Stimulated activated CD4-positive, alpha-beta T cell treated with anti-CD3 and anti-CD28 coated beads, Interleukin-4, amount 100 ng/mL, for 48 hours (primary cell): ENCODE measurements at places on chromosomes 1 and 21.
A peak's percentile ranks its signal among the peaks of the same experiment; 100 is the strongest.

DNA sequence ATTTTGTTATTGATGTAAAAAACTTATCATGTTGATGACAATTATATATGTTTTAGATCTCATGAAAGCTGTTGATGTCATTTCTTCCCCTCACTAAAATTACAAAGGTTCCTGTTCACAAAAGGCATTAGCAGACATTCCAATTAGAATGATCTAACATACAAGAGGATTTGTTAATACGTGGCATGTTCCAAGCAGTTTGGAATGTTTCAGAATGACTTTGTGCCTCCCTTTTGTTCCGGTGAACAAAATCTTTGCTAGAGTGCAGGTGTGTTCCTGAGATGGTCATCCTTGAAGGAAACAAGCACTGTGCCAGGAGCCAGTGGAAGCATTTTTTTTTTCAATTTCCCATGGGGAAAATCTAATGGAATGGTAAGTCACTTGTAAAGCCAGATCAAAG is 108.0 kb upstream of the KCTD3 start:
- no peak for DNase-seq

- DNase-seq, result no peak
Observed at GRCh38 chr1:29643281-29643680, 407.0 kb downstream of the PTPRU start.

GRCh38 chr1:167220537-167221125 is at the start of gene POU2F1:
Gene POU2F1, plus strand, starts transcription at chr1:167220886. Its CDS starts 12 bp downstream, at chr1:167220898.
- peak; percentile 98 for DNase-seq

DNA sequence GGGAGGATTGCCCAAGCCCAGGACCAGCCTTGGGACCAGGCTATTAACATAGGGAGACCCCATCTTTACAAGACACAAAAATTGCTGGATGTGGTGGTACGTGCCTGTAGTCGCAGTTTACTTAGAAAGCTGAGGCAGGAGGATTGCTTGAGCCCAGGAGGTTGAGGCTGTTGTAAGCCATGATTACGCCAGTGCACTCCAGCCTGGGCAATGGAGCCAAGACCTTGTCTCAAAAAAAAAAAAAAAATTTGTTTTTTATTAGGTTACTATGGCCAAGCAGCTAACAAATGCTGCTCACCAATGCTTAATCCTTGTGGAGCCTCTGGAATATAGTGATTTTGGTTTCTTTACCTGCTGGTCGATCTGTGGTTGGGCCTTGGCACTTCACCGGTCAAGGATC is 8.8 kb downstream of the ARID1A start:
- DNase-seq, result no peak

- peak; percentile 12 for DNase-seq
Observed at GRCh38 chr1:147243228-147243685, 773 bp downstream of the CHD1L start.

- DNase-seq, result no peak
Observed at GRCh38 chr1:2180297-2181245, 14.0 kb downstream of the FAAP20 start.

- DNase-seq, result no peak
Observed at GRCh38 chr1:30012455-30013440, 710.6 kb downstream of the MATN1 start.

GRCh38 chr1:95431235-95431634 is 197.2 kb downstream of the RWDD3 start:
- DNase-seq, result no peak

DNA sequence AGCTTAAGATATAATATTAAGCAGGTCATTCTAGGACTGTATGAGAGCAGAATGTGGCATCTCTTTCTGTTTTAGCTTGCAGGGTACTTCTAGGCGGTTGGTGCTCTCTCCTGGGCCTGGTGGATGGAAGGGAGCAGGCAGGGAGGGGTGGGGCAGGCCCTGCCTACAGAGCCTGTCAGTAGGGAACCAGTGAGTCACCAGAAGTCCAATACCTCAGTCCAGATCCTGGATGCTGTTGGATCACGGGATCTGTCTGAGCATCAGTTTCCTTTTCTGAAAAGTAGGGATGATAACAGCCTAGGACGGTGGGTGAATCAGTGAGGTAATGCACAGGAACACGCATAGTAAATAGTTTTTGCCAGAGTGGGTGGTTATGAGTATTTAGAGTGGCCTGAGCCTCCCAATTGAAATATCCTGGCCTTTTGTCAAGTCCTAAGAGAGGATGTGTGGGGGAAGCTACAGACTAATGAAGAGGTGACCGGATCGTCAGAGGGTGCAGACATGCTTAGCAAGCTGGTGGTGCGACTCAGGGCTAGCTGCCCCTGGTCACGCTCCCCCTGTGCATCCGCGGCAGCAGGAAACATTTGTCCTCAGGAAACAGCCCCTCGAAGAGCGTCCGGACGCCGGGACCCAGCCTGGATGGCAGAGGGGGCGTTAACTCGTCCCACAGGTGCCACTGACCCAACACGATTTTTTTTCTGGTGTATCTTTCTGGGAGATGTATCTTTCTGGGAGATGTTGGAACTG is 23.9 kb downstream of the NAV1 start:
- no peak for DNase-seq

DNA sequence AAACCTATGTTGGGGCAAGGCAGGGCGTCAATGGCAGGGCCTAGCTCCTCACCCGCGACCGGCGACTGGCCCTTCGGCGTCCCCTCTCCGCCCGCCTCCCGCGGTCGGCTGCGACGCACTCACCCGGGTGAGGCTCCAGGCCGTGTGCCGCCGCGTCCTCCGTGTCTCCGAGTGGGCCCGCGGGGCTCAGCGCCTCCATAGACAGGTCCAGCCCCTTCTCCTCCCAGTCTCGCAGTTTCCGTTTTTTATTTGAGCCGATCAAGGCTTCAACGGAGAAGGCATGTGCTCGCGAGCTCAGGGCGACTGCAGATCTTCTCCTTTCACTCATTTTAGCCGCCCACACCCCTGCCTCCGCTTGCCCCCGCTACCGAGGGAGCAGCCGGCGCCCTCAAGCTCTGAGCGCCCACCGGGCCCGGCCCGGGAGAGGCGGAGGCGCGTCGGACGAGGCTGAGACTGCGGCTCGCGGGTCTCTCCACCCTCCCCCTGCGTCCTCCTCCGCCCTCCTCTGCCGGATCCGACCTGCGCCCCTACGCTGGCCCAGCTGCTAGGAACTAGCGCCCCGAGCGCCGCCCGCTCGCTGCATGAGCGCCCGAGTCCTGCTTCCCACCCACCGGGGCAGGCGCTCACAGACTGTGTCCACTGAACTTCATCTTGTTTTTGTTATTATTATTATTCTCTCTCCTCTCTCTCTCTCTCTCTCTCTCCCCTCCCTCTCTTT is 516 bp downstream of the TBX15 start:
- no peak for DNase-seq
